ENCODE measurements at places on chromosomes 16 and 17.

- no peak for DNase-seq
Measured at GRCh38 chr16:1706386-1707192, 594 bp downstream of the MAPK8IP3 start.

- no peak for DNase-seq
Measured at GRCh38 chr16:280991-281659, 734 bp downstream of the ARHGDIG start.

DNA sequence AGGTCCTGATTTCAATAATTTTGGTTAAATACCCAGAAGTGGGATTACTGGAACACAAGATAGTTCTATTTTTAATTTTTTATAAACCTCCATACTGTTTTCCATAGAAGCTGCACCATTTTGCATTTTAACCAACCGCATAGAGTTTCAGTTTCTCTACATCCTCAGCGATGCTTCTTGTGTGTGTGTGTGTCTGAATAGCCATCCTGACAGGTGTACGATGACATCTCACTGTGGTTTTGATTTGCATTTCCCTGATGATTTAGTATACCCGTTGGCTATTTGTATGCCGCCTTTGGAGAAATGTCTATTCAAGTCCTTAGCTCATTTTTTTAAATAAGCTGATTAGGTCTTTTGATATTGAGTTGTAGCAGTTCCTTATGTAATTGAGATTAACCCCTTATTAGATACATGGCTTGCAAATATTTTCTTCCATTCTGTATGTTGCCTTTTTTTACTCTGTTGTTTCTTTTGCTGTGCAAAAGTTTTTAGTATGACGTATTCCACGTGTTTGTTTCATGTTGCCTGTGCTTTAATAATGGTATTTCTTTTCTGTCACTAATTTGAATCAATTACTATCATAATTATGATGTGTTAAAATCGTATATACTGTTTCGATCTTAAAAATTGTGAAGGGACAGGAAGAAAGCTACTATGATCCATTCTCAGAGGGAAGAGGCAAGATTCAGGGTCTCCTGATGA, 227.2 kb upstream of the MON1B start:
- no peak for DNase-seq

DNA sequence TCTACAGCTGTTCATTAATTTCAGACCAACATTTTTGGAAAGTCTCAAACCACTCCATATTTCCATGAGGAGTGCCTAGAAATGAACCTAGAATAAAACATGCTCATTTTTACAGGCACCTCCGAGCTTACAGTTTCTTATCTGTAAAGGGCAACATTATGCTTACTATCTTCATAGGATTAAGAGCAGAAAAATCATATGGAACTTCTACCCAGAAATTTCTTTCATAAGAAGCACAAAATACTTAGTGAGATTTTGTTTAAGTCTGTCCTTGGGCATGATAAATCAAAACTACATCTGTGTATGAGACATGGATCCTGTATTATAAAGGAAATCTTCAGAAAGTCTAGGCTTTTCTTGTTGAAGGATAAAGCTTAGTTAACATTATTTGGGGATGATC, 187.4 kb downstream of the CA10 start:
- no peak for DNase-seq

- DNase-seq: no peak
Measured at GRCh38 chr17:59666235-59666634, 41.0 kb downstream of the PTRH2 start.

DNA sequence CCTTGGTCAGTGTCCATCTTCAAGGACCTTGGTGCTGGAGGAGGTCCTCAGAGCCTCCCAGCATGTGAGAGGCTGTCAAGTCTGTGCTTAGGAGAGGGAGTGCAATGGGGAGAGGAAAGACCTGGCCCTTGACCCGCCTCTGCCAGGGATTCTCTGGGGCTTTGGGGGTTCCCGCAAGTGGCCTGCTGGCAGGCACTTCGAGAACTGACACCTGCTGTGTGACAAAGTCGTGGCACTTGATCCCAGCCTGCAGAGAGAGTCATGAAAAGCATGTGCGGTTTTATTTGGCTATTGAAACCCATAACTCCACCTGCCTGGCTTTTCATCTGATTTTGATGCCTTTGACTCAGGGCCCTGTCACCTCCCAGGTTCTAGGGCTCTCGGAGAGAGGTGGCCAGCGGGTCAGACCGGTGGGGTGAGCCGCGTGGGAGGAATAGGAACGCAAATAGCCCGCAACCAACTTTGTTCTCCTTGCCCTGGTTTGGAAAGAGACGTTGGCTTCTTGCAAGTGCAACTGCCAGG, 42.8 kb upstream of the GSE1 start:
- no peak for DNase-seq

DNA sequence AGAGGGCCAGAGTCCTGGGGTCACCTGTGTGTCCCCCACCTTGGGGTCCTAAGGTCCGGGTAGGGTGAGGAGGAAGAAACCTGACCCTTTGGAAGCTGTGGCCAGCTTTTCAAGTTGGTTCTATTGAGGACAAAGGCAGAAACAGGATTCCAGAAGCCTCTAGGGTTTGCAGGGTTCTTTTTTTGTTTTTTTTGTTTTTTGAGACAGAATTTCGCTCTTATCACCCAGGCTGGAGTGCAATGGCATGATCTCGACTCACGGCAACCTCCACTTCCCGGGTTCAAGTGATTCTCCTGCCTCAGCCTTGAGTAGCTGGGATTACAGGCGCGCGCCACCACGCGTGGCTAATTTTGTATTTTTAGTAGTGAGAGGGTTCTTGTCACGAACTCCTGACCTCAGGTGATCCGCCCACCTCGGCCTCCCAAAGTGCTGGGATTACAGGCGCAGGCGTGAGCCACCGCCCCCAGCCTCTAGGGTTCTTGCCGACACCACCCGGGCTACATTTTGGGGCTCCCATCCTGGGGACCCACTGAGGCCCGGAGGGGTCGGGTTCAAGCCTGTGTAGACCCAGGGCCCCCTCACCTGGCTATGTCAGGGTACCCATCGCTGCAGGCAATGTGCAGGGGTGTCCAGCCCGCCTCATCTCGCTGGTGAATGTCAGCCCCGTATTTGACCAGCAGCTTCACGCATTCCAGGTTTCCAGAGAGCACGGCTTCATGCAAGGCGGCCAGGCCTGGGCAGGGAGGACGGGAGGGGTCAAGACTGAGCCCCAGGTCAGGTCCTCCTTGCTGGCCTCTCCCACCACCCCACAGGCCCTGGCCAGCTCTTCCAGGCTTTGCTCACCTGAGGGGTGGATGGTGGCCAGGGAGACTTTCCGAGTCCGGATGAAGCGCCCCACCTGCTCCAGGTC, 674 bp downstream of the PPP1R27 start:
- no peak for DNase-seq

DNA sequence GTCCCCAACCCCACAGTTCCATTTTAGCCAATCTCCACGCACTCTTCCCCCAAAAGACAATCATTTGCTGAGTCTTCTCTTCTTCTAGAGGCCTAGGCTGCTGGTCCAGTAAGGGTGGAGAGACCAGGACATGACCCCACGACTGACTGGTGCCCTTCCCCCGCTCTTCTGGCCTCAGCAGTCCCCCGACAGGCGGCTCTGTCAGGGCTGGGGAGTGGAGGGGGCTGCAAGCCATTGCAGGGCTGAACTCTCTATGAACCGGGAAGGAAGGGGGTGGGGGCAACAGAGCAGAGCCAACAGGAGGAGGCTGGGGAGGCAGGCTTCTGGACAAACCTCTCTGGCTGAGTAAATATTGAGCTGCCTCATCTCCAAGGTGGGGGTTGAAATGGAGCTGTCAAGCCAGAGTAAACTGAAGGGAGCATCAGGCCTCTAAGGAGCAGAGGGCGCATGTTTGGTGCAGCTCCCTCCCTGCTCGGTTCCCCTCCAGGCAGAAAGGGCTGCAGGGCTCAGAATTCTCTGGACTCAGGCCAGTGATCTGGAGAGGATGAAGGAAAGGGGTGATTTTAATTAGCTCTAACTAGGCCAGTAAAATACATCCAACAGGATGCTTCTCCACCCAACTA, 8.7 kb downstream of the HOXB1 start:
- no peak for DNase-seq

DNA sequence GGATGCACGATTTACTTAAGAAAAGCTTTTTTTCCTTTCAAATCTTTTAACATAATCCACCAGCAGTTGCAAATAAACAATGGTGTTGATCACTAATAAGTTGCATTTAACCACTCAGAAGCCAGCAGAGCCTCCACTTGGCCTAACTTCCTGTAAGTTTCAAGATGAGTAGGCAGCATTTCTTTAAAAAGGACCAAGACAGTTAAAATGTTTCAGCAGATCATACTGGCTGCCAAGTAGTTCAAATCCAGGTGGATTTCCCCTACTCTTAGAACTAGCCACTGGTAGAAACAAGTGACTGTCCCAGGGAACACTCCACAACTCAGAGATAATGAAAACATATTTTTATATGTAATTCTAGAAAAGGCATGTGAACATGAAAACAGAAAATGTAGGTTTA, 17.0 kb upstream of the RFFL start:
- DNase-seq: no peak

GRCh38 chr17:13642188-13642587, 40.5 kb upstream of the HS3ST3A1 start:
- no peak for DNase-seq

DNA sequence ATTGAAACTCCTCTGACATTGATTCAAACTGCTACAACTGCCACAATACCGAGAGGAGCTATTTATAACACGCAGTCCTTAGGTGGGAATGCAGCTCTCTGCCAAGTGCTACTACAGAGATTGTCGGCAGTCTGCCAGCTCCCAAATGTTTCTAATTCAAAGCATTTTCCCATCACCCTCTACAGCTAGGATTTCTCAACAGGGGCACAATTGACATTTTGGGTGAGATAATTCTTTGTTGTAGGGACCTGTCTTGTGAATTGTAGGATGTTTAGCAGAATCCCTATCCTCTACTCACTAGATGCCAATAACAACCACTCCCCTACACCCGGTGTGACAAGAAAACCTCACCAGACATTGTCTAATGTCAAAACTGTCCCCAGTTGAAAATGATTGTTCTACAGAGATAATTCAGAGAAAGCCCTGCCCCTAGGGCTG, 7.8 kb upstream of the N4BP1 start:
- DNase-seq: no peak

DNA sequence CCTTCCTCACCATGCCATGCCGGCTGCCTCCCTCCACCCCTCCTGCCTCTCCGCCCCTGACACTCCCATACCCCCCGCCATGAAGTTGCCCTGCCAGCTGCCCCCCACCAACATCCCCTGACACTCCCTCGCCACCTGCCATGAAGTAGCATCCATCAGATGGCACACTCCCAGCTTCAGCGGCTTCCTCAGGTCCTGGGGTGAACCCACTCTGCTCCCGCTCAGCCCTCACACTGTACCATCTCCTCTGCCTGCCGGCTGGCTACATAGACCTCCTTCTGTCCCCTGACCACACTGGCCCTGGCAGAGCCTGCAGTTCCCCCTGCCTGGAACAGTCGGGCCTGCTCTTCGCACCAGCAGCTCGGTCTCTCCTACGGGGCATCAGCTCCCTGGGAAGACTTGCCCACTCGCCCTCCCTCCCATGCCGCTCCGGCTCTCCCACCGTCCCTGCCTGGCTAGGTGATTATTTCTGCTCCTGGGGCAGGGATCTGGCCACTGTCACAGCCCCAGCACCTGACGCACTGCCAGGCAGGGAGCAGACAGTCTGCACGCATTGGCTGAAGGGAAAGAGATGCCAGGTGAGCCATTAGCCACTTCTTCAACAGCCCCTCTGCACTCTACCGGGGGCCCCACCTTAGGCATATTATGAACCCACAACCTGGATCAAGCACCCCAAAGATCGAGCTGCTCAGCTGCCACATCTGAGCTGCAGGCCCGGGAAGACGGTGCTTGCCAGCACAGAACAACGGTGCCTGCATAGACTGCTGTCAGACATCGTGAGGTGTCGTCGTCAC, 9.0 kb downstream of the CANT1 start:
- no peak for DNase-seq

- DNase-seq: no peak
Measured at GRCh38 chr17:14330492-14330962, 29.6 kb downstream of the HS3ST3B1 start.

DNA sequence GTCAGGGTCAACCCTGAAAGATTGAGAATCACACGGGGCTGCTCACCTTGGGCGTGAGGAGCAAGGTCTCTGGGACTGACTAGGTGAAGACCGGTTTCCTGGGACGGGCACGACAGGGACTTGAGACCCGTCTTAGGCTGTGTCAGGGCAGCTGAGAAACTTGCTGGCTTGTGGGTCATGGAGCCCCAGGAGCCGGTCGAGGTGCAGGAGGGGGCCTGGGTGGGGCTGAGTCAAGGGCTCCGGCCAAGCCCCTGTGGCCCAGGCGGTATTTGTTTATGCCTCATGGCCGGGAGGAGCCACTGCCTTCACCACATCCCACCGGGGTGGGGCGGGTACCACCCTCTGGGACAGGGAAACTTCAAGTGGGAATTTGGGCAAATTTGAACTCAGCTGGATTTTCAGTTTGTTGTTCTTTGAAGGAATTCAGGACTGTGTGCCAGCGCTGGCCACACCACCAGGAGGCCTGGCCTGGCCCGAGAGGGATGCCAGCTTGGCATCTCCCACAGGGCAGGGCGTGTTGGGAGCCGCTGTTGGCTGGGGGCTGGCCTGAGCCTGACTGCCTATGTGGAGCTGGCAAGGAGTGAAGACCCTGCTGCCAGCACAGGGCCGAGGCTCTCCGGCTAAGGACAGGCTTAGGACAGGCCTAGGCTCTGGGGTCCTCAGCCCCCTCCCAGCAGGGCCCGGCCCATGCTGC, 116.1 kb downstream of the METRNL start:
- DNase-seq: no peak

GRCh38 chr17:70208080-70208794, 38.9 kb downstream of the KCNJ2 start:
- DNase-seq: no peak

GRCh38 chr17:5468075-5468473, 708 bp downstream of the DHX33 start:
- DNase-seq: no peak

DNA sequence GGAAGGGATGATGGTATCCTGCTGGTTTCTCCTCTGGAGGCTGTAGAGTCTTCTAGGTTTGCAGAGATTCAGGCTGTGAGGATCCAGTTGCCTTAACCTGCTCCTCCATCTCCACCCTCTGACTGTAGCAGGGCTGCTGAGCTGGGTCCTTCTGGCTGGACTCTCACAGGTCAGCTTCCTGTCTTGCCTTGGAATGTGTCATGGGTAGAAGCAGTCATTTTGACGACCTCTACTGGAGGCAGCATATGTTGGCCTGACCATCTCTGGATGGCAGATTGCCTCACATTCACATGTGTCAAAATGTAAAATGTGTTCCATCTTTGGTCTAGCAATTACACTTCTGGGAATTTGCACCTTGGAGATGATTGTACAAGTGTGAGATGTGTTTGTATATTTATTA, 504.4 kb upstream of the EEF2KMT start:
- DNase-seq: no peak

- no peak for DNase-seq
Measured at GRCh38 chr17:8469964-8470363, 34.3 kb downstream of the NDEL1 start.

All from stimulated activated CD4-positive, alpha-beta T cell treated with anti-CD3 and anti-CD28 coated beads, Interleukin-1b, Interleukin-23, amount 100 ng/mL, for 24 hours (primary cell).